ENCODE measurements at places on chromosomes 4 and X. TPM values are rescaled to one million over a fixed set of nuclear protein-coding genes. Genes with fewer than 3 reads are reported as not detected.

DNA sequence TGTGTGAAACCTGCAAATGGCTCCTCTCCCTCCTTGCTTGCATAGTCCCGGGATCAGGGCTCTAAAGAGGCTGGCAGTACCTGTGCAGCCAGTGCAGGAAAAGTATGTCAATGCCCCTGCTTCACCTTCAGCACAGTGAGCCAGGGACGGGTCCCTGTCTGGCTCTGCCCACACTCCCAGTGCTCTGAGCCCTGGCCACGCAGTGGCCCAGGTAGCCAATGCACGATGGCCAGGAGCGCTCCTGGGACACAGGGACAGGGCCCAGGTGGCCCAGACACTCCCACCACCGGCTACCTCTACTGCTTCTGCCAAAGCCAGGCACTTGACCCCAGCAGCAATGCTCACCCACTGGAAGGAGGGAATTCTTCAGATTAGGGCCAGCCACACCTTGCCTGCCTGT is 68.0 kb upstream of the MAGEA10 start:
- H3K27ac ChIP-seq = no peak overlapping the region
- no peaks in the 10 kb centered on the region for H3K4me1 ChIP-seq
- DNase-seq = no peak
- H3K36me3 ChIP-seq = no peaks in the 10 kb centered on the region
- no peaks in the 10 kb centered on the region for H3K27me3 ChIP-seq
- H3K4me3 ChIP-seq = no peak overlapping the region

DNA sequence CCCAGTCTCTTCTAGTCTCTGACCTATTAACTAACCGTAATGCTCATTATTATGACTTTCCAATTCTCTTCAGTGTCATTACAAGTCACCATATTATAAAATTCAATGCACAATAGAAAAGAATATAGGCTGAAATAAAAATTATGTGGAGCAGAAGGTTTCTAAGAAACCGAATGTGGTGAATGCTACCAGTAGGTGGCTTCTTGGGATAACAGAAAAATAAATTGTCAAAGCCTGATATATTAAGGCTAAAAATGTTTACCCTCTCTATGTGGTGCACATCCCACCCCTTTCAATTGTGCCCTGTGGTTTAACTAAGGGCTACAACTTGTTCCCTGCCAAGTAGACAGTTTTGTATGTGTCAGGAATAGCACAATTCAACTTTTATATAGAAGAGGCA is 624.6 kb upstream of the TECRL start:
- no peaks in the 10 kb centered on the region for H3K27me3 ChIP-seq
- no peak for DNase-seq
- no peak overlapping the region for H3K4me3 ChIP-seq
- no peaks in the 10 kb centered on the region for H3K4me1 ChIP-seq
- H3K27ac ChIP-seq = no peak overlapping the region
- H3K36me3 ChIP-seq = no peaks in the 10 kb centered on the region

DNA sequence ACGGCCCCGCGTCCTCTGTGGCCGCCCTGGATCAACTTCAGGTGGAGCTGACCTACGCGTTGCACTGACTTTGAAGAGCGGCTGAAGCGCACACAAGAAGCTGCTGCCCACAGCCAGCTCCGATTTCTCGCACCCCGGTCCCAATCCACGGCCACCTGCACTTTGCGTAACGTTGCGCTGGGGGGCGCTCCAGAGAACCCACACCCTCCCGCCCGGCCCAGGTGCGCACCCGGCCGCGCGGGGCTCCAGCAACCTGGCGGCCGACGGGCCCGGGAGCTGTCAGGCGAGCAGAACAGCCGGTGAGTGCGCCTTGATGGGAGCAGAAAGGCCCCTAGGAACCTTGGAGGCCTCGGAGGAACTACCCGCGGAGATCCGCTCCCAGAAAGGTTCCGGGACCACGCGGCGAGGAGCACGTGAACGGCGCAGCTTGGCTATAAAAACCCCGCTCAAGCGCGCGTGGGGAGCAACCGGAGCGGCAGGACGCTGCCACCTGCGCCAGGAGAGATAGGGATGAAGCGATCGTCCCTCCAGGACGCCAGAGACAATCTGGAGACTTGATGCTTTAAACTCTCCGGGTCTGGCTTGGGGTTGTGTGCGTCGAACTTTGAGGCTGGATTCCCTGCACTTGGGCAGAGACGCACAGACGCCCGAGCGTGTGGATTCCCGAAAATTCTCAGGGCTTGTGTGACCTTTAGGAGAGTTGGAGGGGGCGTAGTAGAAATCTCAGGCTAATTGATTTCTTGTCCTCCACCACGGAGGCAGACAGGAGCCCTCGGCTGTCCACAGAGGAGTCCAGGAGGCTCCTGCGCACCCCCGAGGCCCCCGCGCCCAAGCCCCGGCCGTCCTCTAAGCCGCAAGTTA is 591 bp upstream of the NWD2 start:
- no peak for DNase-seq
- H3K36me3 ChIP-seq = no peaks in the 10 kb centered on the region
- peaks cover 4% of the 10 kb centered on the region for H3K27me3 ChIP-seq
- no peak overlapping the region for H3K27ac ChIP-seq
- no peak overlapping the region for H3K4me3 ChIP-seq

DNA sequence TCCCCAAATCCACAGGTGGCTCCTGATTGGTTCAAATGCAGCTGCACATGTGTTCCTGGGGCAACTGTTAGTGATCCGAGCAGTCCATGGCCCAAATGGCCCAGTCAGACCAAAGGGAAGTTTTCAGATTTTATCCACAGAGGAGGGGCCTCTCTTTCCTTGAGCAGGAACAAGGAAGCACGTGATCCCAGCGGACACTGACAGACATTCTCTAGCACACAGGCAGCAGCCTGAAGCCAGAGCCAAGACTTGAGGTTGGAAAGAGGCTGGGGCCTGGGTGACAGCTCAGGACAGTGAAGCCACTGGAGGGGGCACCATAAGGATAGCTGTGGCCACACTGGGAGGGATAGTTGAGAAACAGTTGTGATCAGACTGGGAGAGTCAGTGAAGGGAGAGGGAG is 3.5 kb upstream of the ZFP92 start:
- no peak overlapping the region for H3K27ac ChIP-seq
- peaks cover 15% of the 10 kb centered on the region for H3K4me1 ChIP-seq
- DNase-seq = no peak
- no peaks in the 10 kb centered on the region for H3K36me3 ChIP-seq

DNA sequence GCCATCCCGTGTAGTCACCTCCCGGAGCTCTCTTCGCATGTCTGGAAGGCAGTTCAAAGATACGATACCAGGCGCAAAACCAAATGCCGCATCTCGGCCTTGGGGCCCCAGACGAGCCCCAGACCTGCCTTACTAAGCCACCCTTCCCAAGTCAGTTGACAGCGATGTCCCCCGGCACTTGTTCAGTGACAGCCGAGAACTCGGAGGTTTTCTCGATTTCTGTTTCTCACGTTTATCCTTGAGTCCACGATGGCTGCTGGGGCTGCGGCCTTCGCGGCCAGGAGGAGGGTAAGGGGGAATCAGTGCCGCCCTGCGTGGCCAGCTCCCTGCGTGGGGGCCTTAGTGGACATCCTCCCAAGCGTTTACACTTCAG is 7.3 kb downstream of the MAEA start:
- H3K27ac ChIP-seq = no peak overlapping the region
- DNase-seq = no peak
- H3K4me1 ChIP-seq = peaks cover 31% of the 10 kb centered on the region
- no peak overlapping the region for H3K4me3 ChIP-seq
- peaks cover 32% of the 10 kb centered on the region for H3K36me3 ChIP-seq

DNA sequence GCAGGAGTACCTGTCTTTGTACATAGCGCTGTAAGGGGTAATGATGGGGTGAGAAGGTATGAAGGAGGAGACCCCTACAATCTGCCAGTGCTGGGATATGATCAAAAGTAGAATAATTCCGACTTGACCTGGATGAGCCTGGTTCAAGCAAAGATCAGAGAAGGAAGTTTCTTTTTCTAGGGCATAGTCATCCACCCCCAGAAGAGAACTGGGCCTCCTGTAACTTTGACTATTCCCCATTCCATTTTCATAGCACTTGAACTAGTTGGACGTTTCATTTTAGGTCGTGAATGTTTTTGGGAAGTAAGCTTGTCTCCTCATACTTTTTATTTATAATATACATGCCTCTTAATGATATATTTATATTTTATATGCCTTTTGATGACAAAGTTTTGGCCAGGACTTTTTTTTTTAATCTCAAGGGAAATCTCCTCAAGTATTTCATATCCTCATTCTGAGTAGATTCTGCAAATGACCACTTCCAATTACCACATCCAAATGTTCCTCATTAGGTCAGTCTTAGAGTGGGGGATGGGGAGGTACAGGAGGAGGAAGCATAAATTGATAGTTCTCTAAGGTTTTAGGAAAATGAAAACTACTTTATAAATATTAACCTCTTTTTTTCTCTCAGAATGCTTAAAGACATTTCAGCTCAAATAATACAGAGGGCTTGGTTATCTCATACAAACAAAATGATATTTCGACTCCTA is 3.5 kb downstream of the CXorf58 start:
- H3K27me3 ChIP-seq = no peaks in the 10 kb centered on the region
- no peak for DNase-seq
- H3K36me3 ChIP-seq = no peaks in the 10 kb centered on the region
- peaks cover 10% of the 10 kb centered on the region for H3K4me1 ChIP-seq

DNA sequence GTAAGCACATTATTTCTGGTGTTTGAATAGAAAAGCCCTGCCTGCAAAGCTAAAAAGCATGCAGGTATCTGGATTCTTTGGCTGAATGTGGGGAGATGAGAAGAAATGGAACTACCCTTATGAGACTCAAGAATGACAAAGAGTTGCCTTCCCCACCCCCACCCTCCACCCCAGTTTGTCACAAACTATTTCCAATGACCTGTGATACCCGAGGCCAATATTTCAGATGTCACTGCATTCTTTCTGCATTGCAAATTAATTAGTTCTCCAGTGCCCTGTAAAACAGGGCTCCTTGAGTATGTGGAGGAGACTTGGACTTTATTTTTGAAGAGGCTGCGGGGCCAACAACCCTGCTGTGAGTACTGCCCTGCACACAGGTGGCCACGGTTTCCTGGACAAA is 116.4 kb downstream of the ZNF827 start:
- H3K27ac ChIP-seq = no peak overlapping the region
- H3K4me1 ChIP-seq = no peaks in the 10 kb centered on the region
- H3K27me3 ChIP-seq = no peaks in the 10 kb centered on the region
- H3K4me3 ChIP-seq = no peak overlapping the region

GRCh38 chr4:8285143-8285975 is 15.8 kb downstream of the HTRA3 start:
- no peak overlapping the region for H3K4me3 ChIP-seq
- no peak for DNase-seq
- H3K36me3 ChIP-seq = no peaks in the 10 kb centered on the region
- H3K4me1 ChIP-seq = no peaks in the 10 kb centered on the region
- H3K27ac ChIP-seq = no peak overlapping the region
- H3K27me3 ChIP-seq = no peaks in the 10 kb centered on the region

- H3K36me3 ChIP-seq = no peaks in the 10 kb centered on the region
- H3K27ac ChIP-seq = no peak overlapping the region
- no peak for DNase-seq
- H3K4me1 ChIP-seq = no peaks in the 10 kb centered on the region
Measured at GRCh38 chrX:135393051-135393450, 28.7 kb upstream of the SMIM10L2A start.

DNA sequence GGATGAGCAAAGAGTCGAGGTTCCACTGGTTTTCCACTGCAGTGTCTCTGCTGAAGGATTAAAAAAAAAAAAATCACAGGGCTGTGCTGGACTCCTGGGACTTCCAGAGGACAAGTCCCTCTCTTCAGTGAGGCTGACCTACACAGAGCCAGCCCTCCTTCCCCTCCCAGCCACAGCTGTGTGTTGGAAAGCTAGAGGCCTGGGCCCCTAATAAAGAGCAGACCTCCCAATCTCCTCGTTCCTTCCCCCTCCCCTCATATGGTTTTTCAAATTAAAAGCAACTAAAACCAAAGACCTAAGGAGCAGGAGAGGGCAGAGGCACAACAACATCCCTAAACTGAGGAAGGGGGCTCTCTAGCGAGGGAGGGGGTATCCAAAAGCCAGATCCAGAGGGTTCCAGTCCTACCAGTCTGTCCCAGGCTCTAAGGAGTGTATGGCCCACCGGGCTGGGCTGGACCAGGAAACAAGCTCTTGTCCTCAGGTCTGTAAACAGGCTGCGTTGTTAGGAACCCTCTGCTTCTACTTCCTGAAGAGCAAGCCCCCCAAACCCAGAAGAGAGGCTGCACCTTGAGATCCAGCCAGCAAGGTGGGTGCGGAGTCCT is 4.0 kb upstream of the PDGFRA start:
- H3K4me1 ChIP-seq = peaks cover 29% of the 10 kb centered on the region
- H3K4me3 ChIP-seq = no peak overlapping the region
- no peak overlapping the region for H3K27ac ChIP-seq
- peaks cover 41% of the 10 kb centered on the region for H3K27me3 ChIP-seq
- no peak for DNase-seq

DNA sequence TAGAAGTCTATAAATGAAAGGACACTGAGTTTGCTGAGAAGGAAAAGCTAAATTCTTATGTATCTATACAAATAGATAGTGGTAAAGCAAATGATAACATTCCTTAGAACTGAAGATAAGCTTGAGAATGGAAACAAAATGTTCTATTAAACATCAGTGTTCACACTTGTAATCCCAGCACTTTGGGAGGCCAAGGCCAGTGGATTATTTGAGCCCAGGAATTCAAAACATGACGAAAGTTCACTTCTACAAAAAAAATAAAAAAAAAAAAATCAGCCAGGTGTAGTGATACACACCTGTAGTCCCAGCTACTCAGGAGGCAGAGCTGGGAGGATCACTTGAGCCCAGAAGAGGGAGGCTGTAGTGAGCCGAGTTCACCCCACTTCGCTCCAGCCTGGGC is 199.8 kb downstream of the COMMD8 start:
- no peak overlapping the region for H3K27ac ChIP-seq
- H3K4me1 ChIP-seq = no peaks in the 10 kb centered on the region
- DNase-seq = no peak
- H3K4me3 ChIP-seq = no peak overlapping the region
- no peaks in the 10 kb centered on the region for H3K36me3 ChIP-seq

GRCh38 chrX:44997888-44998287 is 124.9 kb downstream of the KDM6A start:
- H3K36me3 ChIP-seq = no peaks in the 10 kb centered on the region
- H3K27ac ChIP-seq = peak overlapping the region; percentile 5
- peaks cover 21% of the 10 kb centered on the region for H3K4me1 ChIP-seq
- DNase-seq = no peak
- no peaks in the 10 kb centered on the region for H3K27me3 ChIP-seq
- H3K4me3 ChIP-seq = no peak overlapping the region

The RTL3 gene
- total RNA-seq = not detected

The UTP3 gene
- total RNA-seq = 23.1 TPM

The ZFP92 gene
- total RNA-seq = 1.6 TPM
